ENCODE measurements at places on chromosomes 6 and 20.

DNA sequence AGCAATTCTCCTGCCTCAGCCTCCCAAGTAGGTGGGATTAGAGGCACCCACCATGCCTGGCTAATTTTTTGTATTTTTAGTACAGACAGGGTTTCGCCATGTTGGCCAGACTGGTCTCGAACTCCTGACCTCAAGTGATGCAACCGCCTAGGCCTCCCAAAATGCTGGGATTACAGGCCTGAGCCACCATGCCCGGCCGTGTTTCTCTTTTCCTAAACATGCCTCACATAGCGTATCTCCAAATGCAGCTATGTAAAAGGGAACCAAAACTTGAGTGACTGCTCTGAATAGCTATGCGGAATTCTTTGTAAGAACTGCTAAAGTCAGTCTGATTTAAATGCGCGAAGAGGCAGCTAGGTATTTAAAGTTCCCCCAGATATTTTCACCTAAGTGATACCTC, 20.5 kb downstream of the BPIFA2 start:
- no peak for DNase-seq

GRCh38 chr6:140440223-140440835, 1065.9 kb upstream of the CITED2 start:
- no peak for DNase-seq

DNA sequence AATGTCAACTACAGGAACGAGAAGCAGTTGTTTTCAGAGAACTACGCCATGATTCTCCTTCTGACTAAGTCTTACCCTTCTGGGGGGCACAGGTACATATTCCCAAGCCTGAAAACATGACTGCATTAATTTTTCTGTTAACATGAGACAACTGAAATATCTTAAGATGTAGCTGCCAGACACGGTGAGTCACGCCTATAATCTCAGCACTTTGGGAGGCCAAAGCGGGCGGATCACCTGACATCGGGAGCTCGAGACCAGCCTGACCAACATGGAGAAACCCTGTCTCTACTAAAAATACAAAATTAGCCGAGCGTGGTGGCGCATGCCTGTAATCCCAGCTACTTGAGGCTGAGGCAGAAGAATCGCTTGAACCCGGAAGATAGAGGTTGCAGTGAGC, 21.7 kb downstream of the TBC1D20 start:
- no peak for DNase-seq

GRCh38 chr6:15017261-15017660, 228.6 kb upstream of the JARID2 start:
- DNase-seq: no peak

- DNase-seq: no peak
These were observed 234.3 kb downstream of the QKI start for GRCh38 chr6:163648868-163649267.

DNA sequence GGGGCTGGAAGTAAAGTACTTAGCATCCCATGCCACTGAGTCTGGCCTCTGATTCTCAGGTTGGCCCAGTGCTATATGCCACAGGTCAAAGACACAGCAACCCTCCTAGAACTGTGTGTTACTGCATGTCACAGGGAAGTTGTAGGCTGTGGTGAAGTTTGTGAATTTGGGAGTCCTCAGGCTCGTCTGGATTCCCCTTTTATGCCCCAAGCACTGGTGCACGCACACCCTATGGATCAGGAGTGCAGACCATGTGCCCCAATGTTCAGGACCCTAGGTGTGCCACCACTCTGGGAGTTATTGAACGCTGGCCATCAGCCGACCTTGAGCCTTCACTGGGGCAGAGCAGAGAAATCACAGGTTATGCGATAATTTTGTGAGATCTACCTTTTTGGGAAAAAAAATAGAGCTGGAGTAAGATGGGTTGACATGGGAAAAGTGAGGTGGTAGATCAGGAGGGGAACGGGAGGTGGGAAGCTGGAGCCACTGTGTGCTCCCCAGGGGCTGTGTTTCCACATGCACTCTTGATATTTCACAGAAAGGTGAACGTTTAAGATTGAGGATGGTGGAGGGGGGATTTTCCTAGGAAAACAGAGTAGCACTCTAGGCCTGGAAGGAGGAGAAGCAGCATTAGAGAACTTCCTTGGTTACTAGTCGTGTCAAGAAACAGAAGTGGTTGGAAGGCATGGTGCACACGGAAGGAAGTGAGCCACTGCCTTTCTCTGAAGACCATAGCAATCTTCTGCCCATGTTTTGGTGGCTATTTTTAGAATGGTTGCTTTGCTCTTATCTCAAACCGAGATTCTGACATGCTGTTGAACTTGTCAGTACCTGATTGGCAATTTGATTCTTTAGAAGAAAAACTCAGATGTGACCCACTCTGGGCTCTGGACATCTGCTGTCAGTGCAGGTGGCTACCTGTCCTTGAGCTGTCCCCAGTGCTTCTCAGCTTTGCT, 44.1 kb downstream of the DUSP22 start:
- no peak for DNase-seq

- DNase-seq: no peak
These were observed 440.7 kb upstream of the FLRT3 start for GRCh38 chr20:14778096-14778495.
